ENCODE measurements at places on chromosomes 12 and 14.
A peak's percentile ranks its signal among the peaks of the same experiment; 100 is the strongest.

- DNase-seq, result no peak
Measured at GRCh38 chr14:22928237-22929103, 706 bp downstream of the PRMT5 start.

DNA sequence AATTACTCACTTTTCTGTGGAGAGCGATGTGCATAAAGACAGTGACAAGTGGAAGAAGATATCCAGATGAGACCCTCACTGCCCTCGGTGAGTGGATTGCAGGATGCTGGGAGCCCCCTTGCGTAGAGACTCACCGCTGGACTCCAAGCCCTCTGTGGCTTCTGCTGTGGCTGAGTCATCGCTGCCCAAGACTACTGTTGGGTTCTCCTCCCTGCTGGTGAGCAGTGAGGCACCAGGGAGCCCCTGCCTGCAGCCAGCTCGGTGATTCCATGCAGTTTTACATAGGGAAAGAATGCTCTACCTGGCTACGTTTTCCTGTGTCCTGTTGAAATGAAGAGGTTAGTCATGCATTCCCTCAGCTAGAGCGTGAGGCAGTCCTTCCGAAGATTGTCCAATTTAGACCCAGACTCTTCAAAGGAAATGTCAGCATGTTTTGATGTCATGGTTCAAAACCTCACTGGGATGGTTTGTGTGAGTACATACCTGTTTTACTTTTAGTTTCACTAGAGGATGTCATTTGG is 28.2 kb downstream of the TRAF3 start:
- DNase-seq, result no peak

GRCh38 chr12:6069437-6070093 is 54.9 kb downstream of the VWF start:
- no peak for DNase-seq

DNA sequence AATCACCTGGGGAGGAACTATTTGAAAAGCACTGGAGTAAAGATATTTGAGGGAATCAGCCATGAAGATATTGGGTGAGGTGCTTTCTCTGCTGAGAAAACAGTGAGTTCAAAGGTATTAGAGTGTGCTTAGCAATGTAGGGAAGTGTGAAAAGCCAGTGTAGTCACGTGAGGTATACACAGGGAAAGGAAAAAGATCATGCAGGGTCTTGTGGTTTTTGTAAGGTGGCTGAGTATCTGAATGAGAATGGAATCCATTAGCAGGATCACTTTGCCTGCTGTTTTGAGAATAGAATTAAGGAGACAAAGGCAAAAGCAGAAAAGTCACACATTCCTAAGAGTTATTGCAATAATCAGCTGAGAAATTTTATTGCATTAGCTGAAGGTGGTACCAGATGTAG is 193.0 kb downstream of the PIK3C2G start:
- no peak for DNase-seq

GRCh38 chr14:104202259-104203070 is 64.1 kb downstream of the KIF26A start:
- DNase-seq, result peak; percentile 27

DNA sequence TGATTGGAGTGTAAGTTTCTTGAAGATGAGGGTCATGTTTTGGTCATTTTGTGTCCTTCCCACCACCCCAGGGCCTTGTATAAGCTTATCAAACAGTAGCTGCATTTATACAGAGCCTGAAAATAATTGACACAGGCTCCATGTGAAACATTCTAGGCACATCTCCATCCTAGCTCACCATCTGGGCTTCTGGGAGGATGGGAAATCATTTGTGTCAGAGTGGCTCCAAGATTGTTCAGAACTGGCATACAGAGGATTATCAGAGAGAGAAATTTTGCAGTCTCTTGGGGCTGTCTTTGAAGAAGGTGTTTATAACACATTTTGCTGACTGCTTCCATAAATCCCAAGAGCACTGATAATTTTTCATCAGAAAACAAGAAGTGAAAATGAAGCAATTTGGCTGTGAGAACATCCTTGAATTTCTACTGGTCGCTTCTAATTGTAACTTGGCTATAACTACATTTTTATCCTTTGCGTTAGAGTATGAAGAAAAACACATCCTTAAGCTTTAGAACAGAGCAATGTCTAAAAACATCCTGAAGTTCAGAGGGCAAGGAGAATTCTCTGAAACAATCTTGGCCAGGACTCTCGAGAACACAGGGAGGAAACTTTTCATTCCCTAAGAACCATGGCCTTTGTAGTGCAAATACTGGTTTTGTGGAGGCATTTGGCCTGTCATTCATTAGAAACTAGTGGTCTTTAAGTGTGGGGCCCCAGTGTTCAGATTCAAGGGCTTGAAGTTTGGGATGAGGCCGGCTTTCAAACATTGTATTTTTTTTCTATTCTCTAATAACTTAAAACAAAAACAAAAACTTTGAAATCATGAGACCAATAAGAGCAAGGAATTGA is 151.1 kb downstream of the DACT1 start:
- DNase-seq, result no peak

DNA sequence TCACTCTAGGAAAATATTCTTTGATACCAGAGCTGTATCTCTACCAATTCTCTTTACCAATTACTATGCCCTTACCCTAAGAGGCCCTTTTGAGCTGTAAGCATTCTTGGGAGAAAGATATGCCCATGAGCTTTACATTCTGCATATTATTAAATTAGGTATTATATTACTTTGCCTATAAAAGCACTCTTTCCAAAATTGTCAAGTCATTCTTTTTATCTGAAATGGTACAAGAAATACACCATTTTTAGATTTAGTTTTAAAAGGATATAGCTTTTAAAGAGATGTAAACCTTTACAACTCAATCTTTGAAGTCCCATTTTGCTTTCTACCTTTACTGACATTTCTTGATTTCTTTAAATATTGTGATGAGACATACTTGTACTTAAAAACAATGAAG is 343.5 kb downstream of the C12orf50 start:
- DNase-seq, result no peak

- DNase-seq, result no peak
Measured at GRCh38 chr12:44372259-44372658, 503.9 kb downstream of the NELL2 start.

- peak; percentile 52 for DNase-seq
Measured at GRCh38 chr12:119544765-119545625, 48.6 kb upstream of the TMEM233 start.

- no peak for DNase-seq
Measured at GRCh38 chr12:109777544-109777943, 55.7 kb downstream of the TRPV4 start.

- no peak for DNase-seq
Measured at GRCh38 chr14:100348253-100348729, 25.2 kb downstream of the SLC25A47 start.

GRCh38 chr12:7092229-7092985 is at the start of gene C1R:
TSS of gene C1R (minus strand) at chr12:7092445. CDS start at chr12:7092388, 57 bp downstream.
- DNase-seq, result peak; percentile 12

- DNase-seq, result no peak
Measured at GRCh38 chr12:39173726-39174125, 268.3 kb upstream of the CPNE8 start.

DNA sequence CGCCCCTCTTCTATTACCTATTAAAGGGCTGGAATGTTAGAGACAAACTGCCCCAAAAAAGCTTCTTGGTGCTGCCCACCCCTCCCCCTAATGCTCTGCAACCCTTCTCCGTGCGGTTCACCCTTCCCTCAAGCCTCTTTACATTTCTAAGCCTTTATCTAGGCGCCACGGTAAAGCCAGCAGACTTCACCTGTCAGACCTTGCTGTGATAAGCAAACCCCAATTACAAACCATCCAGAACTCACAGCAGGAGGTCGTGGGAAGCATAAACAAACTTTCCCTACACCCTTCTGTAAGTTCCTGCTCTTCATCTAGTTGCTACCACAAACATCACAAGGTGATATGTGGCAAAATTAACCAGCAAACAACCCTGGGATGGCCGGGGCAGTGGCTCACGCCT is 56.8 kb downstream of the MOK start:
- DNase-seq, result no peak

- no peak for DNase-seq
Measured at GRCh38 chr12:76687981-76688380, 75.9 kb upstream of the ZDHHC17 start.

GRCh38 chr14:45426685-45427282 is 173.8 kb upstream of the MIS18BP1 start:
- no peak for DNase-seq

- DNase-seq, result no peak
Measured at GRCh38 chr14:64326502-64326901, 32.3 kb upstream of the ESR2 start.

- DNase-seq, result no peak
Measured at GRCh38 chr14:36268121-36268520, 52.3 kb downstream of the MBIP start.

- DNase-seq, result no peak
Measured at GRCh38 chr12:67590149-67590790, 58.3 kb upstream of the DYRK2 start.

GRCh38 chr14:67680121-67680602 is 5.7 kb upstream of the VTI1B start:
- DNase-seq, result no peak

- no peak for DNase-seq
Measured at GRCh38 chr14:68948686-68949600, 30.2 kb downstream of the ACTN1 start.

DNA sequence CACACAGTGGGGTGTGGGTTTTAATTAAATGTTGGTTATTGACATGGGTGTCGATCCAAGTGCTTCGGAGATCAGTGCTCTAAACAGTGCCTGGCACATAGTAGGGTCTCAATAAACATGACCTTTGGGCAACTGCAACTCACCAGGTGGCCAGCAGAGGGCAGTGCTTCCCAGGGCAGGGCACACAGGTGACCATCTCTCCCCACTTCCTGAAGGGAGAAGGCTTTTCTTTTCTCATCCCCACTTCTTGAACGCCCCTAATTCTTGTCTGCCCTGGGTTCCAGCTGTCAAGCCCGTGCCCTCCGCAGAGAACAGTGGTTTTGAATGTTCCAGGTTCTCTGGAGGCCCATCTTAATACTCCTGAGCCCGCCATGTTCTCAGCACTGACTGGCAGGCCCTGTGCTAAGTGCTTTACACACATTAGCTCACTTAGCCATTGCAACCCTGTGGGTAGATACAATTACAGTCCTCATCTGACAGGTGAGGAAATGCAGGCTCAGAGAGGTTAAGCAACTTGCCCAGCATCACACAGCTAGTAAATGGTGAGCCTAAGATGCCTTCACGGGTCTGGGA is 16.3 kb downstream of the RAPGEF3 start:
- DNase-seq, result peak; percentile 15

DNA sequence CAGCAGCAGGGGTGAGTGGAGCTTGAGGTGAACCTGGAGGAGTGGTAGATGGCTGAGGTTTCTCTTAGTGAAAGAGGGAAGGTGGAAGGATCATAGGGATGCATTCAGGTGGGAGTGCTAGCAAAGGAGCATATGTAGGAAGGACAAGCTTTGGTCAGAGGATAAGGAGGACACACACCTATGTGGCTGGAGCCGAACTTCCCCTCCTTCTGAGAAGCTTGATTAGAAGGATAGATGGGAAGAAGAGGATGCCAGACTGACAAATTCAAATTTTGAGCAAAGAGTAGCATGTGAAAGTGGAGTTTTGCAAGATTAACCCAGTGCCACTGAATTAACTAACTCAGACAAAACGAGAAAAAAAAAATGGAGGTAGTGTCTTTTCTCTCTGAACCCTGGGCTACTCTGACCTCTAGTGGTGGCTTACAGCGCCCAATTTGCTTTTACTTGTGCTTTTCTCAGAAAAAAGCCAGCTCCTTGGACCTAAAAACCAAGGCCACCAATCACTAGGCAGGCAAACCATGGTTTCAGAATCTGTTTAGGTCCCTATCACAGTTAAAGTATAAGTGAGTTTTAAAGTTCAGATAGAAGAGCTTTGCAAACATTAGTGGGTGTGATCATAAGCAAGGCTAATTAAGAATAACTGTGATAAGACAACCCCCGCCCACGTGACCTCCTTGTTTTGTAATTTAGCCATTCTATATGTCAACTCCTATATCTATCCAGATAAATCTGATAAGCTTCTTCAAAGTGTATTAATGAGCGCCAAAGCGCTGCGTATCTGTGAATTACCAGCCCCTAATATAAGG is 15.5 kb downstream of the EMP1 start:
- DNase-seq, result peak; percentile 21

DNA sequence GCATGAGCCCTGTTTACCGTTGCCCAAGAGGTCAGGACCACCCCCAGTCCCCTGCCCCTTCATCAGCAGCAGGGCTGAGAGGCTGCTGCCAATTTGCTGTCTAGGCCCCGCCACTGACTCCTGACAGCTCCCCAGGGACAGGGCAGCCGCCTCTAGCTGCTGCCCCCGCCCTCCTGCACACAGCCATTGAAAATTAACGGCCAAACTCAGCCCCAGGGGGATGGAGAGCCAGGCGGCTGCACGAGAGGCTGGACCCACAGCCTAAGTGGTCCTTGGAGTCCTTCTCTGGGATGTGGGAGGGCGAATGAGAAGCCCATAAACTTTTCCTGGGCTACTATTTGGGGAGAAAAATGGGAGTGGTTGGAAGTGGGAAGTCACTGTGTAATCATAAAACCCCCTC is 4.6 kb downstream of the FOXN4 start:
- no peak for DNase-seq

DNA sequence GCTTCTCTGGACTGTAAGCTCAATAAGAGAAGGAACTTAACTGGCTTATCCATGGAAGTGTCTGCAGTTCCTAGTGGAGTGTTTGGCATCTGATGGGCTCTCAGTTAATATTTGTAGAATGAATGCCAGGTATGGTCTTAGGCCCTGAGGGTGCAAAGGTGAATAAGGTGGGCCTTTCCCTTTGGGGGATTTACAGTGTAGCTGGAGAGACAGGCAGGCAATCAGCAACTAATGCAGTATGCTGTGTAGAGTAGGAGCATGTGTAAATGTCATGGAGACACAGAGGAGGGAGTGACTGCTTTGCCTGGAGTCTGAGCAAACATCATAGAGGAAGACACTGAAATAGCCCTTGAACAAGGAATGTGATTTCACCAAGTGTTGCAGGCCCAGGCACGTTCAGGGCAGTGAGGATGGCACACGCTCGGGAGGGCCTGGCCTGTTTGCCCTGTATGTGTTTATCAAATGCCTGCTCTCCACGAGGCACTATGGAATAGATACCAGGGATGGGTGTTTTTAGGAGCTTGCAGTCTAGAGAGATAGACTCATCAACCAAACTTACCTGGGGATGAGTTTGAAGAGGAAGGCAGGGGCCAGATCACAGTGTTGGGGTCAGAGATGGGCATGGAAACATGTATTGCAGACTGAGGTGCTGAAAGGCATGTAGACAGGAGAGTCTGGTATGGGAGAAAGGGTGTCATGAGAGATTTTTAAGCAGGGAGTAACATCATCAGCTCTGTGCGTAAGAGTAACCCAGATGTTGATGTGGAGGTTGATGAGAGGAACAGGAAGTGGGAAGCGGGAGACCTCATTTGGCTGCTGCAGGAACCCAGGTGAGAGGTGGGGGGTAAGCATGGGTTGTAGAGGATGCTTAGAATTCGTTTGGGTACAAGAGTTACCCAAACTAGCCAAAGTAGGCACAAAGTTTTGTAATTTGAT is 54.1 kb downstream of the PLXNC1 start:
- no peak for DNase-seq

GRCh38 chr14:101251812-101252442 is 309.4 kb upstream of the DIO3 start:
- DNase-seq, result no peak

All from hypothalamus (tissue), 51 donors.